Dermis blood vessel endothelial cell (primary cell): ENCODE measurements at places on chromosomes 2 and 18. TPM values are rescaled to one million over a fixed set of nuclear protein-coding genes. Genes with fewer than 3 reads are reported as not detected.

LYG2 gene
- total RNA-seq, result not detected in 2 replicates

GALNT5 gene
- total RNA-seq, result under 0.01 and 0.09 TPM in 2 replicates

CRACDL gene
- total RNA-seq, result 3.3 and 9.0 TPM in 2 replicates

C2orf80 gene
- total RNA-seq, result not detected in 2 replicates

DSG4 gene
- not detected in 2 replicates for total RNA-seq

IL37 gene
- not detected in 2 replicates for total RNA-seq

DHRS9 gene
- 0.19 TPM in 1 of 2 replicates, not detected in the other for total RNA-seq
